ENCODE measurements at places on chromosomes 11 and 22. TPM values are rescaled to one million over a fixed set of nuclear protein-coding genes. Genes with fewer than 3 reads are reported as not detected.
A peak's percentile ranks its signal among the peaks of the same experiment; 100 is the strongest.

DNA sequence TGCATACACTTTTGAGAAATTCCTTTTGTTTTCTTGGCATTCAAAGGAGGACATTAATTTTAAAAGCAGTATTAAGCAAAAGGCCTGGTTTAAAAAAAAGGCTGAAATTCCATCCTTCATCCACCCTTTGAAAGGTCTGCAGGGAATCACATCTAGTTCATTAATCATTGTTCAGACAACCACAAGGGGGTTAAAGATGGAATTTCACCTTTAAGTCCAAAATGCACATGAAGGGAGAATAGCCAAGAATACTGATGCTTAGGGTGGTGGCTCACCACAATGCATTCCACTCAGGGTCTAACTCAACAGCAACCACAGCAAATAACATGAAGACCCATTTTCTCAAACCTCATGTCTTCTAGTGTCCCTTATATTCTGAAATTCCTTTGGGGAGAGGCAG lies 256.9 kb downstream of the CADM1 start:
- DNase-seq = peak; percentile 86

DNA sequence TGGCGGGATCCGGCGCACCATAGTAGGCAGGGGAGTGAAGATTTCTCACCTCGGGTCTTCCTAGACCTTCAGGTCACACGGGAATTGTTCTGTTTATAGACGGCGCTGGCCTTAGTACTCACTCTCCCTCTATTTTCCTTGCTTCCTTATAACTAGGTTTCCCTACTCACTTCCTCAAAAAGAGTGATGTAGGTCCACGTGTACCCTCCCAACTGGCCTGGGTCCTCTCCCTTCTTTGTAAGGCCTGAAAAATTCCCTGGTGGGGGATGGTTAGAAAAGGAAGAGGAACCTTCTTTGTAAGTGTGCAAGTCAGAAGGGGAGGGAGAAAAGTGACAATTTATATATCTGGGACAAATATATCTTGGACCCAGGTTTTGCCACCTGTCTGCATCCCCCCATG lies 2.9 kb upstream of the TMEM9B start:
- DNase-seq = no peak

- DNase-seq = no peak
These were observed 6.1 kb downstream of the OTOG start for GRCh38 chr11:17553249-17553546.

The ELFN2 gene
- 6.3 TPM for total RNA-seq

The CCDC116 gene
- total RNA-seq = not detected

- DNase-seq = peak; percentile 55
These were observed 1.1 kb downstream of the CSTF3 start for GRCh38 chr11:33160136-33160535.

DNA sequence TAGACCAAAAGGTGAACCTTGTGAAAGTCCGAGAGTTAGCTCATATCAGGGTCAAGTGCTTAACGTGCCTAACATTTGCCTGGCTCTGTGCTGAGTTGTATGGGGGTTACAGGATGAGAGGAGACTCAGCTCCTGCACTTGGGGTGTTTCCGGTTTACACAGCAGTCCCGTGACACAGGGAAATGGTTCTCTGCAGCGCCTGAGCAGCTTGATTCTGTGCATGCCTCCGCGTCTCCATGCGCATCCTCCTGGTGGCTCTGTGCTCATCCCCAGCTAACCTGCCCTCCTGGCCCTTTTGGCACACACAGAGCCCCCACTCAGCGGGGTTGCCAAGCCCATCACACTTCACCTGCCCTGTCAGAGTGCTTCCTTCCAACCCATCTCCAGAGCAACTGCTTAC lies 238.3 kb upstream of the TBCEL start:
- DNase-seq = no peak

- DNase-seq = no peak
These were observed 15.5 kb upstream of the MMP1 start for GRCh38 chr11:102813484-102813883.

GRCh38 chr22:25447067-25447685 lies 117.3 kb upstream of the GRK3 start:
- no peak for DNase-seq

DNA sequence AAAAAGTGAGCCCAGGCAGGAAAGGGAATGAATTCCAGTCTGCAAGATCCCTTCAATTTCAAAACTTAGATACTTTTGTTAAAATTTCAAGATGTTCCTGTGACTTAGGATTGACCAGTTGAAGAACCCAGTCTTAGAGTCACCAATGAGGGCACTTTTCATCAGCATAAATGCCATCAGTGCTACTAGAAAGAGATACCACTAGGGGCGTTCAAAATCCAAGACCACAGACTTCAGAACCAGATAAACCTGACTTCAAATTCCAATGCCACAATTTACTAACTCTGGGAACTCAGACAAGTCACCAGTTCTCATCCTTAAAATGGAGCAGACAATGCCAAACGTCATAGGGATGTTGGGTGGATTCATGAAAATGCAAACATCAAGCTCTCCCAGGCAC lies 523.2 kb downstream of the BUD13 start:
- no peak for DNase-seq

DNA sequence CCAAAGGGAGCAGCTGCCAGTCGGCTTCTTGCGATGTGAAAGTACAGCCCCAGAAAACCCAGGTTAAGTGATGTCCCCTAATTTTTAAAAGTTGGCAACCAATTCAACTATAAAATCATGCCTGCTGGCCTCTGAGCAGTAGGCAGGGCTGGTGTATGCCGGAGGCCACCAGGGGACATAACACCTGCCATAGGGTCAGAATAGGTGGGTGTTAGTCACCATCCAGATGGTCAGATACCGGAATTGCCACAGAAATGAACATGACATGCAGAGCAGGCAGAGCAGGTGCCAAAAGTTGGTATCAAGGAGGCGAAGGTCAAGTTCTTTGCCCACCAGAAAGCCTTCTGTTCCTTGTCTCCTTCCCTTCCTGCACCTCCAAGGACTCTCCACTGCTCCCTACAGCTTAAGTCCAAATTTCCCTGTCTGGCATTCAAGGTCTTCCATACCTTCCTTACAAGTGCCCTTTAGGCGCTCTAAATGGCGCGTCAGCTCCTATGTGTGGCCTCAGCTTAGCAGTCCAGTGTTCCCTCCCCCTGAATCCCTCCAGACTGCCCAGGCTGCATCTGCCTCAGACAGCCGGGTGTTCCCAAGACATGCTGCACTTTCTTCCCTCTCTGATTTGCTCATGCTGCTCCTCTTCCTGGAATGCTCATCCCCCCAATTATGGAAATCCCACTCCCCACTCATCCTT lies 45.1 kb downstream of the PTPRJ start:
- no peak for DNase-seq

DNA sequence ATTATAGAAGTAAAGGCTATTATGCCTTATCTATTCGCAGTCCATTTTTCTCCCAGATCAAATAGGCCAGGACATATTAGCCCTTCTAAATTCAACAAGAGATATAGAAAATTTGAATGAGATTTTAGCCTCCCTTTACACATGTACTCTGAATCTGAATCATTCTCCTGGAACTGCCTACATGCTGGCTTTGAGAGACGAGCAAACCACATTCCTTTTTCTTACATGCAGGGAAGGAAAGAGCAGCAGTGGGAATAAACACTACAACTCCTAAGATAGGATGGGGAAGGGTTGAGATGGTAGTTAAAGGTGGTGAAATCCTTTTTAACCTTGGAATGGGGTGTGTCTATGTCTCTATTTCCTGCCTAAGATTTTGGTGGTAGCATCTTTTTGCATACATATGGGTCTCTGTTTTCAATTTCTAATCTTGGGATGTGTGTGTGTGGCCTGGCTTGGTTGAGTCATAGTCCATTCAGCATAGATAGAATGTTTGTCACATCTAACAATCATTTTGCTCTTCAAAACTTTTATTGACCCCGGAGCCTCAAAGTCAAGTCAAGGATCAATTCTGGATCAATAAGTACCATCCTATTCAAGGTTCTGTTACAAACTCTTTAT lies 11.1 kb upstream of the OOSP2 start:
- DNase-seq = no peak

DNA sequence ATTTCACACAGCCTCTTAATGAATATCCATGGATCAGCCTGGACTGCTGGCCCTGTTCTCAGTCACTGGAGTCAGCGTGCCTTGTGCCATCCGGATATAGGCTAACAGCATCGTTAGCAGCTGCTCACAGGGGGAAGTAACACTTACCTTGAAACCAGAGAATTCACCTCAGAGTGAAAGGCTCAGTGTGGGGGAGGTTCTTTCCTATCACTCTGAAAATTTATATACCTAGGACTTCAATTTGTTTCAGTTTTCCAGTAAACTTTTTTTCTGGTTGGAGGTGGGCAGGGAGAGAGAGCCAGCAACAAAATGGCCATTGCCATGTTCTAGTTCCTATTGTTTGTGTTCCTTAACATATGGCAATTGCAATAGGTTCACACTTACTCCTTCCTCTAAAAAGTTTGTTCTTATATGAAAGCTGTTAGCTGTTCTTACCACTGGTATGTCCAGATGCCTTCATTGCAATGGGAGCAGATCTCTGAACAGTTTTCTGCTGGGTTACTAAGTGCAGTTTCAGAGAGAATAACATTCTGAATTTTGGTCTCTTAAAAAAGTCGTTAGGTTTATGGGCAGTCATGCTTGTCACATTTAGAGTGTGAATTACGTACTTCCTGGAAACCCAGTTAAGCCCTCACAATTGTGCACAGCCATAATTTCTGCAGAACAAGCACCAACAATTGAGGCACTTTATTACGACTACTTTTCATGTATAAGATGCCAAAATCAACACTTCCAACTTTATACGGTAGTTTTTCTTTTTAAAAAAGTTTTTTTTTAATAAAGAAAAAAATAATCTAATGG lies 247.6 kb downstream of the CADM1 start:
- DNase-seq = peak; percentile 18

The OR52H1 gene
- 0.10 TPM for total RNA-seq

The PHF21B gene
- total RNA-seq = not detected

The PANX2 gene
- not detected for total RNA-seq

GRCh38 chr22:25840167-25840566 lies 98.2 kb downstream of the MYO18B start:
- no peak for DNase-seq

- no peak for DNase-seq
These were observed 1.9 kb upstream of the ROBO4 start for GRCh38 chr11:124899383-124900145.

GRCh38 chr11:108436594-108436993 lies 30.7 kb downstream of the C11orf65 start:
- DNase-seq = no peak

GRCh38 chr22:18067548-18068341 lies 10.0 kb upstream of the PEX26 start:
- DNase-seq = no peak

GRCh38 chr22:28544431-28544868 lies 135.2 kb downstream of the TTC28 start:
- DNase-seq = no peak

The APLNR gene
- total RNA-seq = not detected

DNA sequence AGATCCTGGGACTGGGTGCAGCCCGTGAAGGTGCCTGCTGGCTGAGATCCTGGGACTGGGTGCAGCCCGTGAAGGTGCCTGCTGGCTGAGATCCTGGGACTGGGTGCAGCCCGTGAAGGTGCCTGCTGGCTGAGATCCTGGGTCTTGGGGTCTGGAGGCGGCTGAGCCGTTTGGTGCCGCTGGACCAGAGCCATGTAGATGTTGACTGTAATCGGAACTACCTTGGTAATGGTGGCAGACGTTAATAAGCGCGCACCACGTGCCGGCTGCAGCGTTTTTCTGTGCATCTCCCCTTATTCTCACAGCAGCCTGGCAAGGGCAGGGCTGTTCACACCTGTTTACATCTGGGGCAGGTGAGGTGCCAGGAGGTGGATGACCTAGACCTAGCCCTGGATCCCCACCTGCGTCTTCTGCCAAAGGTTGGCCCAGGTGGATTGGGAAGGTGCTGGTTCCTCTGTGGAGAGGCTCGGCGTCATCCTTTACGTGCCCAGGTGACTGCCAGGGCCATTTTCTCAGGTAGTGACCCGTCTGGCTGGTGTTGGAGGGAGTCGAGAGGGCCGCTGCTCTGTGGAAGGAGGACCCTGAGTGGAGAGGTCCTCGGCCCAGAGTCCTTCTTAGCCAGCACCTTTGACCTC lies 382.5 kb downstream of the TBC1D22A start:
- no peak for DNase-seq

The ATG16L2 gene
- total RNA-seq = 15.3 TPM

GRCh38 chr22:44454113-44454769 lies 43.8 kb downstream of the RTL6 start:
- no peak for DNase-seq

The APOL2 gene
- 157 TPM for total RNA-seq

DNA sequence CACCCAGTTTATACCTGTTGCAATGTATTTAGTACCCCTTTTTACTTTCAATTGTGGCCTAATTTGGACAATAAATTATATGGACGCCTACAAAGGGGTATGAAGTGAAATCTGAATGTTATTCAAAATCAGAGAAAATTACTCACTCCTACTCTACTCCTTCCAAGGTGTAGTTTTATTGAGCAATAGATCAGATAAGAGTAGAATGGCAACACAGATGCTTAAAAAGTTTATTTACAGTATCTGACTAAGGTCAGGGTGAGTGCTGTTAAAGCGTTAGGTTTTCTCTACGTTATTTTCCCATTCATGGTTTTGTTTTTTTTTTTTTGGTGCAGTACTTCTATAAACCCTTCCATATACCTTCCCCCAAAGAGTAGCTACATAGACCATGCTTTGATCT lies 805.6 kb downstream of the KCNA4 start:
- DNase-seq = no peak

DNA sequence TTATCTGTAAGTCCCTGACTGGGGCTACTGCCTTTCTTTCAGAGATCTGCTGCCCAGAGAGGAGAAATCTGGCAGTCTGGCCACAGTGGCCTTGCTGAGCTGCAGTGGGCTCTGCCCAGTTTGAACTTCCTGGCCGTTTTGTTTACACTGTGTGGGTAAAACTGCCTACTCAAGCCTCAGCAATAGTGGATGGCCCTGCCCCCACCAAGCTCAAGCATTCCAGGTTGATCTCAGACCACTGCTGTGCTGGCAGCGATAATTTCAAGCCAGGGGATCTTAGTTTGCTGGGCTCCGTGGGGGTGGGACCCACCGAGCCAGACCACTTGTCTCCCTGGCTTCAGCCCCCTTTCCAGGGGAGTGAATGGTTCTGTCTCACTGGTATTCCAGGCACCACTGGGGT lies 117.5 kb downstream of the TRPC6 start:
- DNase-seq = peak; percentile 40

DNA sequence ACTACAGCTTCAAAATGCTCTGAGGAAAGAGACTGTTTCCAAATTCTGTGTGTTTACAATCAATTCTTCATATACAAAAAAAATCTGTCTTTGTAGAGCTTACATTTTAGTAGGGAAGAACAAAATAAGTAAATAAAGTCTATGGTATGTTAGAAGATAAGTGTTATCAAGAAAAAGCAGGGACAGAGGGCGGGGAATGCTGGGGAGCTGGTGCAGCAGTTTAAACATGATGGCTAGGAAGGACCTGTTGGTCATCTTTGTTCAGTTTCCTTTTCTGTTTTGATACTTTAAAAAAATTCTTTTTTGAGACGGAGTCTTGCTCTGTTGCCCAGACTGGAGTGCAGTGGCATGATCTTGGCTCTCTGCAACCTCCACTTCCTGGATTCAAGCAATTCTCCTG lies 16.1 kb downstream of the TMEM25 start:
- no peak for DNase-seq
